ENCODE measurements at places on chromosomes 4 and X.

DNA sequence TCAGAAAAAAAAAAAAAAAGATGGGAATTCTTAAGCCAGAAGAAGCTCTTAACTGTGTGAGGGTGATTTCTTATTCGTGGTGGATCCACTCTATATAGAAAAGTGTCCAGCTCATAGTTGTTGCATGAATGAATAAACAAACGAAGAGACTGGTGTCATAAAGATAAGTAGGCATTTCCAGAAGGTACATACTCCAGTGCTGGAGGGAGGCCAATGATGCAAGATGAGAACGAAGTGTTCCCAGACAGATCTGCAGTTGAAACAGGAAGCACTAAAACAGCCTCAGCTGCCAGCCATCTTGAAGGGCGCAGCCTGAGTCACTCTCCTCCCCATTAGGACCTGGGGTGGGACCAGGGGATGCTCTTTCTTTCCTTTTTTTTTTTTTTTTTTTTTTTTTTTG is 47.4 kb upstream of the HOPX start:
- DNase-seq: no peak

DNA sequence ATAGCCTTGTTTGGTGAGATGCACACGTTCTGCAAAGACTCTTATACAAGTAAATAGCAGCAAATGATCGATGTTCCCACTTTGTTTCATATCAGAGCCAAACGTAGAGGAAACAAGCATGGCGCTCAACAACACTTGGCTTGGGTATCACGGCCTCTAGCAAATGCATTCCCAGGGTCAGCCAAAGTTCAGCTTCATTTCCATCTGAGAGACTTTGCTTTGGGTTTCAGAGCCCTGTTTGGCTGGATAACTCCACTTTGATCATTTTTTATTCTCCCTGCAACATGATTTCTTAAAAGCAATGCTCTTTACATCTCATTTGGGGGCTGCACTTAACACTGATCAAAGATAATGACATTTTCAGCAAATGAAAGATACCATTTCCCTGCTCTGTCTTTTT is 199.2 kb upstream of the FAM9B start:
- no peak for DNase-seq

DNA sequence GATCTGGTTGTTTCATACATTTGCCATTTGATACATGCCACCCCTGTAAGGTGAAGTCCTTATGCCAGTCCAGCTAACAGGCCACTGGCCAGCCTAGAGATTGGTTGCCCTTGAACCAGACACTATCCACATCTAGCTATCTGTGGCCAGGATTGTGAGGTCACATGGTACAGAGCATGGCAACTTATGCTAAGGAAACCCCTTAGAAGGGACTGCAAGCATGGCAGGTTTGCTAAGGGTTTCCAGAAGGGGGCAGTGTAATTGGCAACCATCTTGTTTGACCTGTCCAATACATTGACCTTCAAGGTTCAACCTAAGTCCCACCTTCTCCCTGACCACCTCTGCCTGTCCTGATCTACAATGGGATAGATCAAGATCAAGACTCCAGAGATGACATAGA is 47.5 kb downstream of the SMC1A start:
- DNase-seq: no peak

DNA sequence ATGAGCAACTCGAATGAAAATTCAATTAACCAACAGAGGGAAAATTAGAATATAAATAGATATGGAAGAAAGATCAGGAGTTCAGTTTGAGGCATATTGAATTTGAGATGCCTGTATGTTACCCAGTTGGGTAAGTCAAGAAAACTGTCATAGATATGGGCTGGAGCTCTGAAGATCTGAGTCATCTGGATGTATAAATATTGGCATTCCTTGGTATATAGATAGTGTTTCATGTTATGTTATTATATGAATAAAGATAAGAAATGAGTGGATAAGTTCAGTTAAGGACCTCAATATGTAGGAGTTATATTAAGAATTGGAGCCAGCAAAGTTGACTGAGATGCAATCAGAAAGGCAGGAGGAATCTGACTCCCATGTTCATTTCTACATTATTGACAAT is 543.6 kb upstream of the SMIM31 start:
- no peak for DNase-seq

GRCh38 chr4:109472343-109472761 is 38.7 kb downstream of the SEC24B start:
- DNase-seq: no peak

DNA sequence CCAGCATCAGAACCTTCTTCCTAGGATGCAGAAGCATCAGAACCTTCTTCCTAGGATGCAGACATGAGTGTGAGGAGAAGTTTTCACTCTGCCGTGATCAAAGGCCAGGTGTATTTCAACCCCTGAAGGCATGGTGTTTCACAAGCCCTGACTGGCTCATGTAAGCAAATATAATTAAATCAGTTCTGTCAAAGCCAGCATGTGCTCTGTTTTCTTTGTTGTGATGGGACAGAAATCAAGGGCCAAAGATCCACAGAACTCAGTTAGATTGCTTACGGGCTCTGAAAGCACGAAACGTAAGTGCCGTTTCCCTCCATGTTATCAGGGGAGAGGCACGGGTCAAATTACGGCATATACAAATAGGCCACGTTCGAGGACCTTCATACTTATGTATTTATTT is 32.0 kb upstream of the CLDN24 start:
- DNase-seq: no peak

DNA sequence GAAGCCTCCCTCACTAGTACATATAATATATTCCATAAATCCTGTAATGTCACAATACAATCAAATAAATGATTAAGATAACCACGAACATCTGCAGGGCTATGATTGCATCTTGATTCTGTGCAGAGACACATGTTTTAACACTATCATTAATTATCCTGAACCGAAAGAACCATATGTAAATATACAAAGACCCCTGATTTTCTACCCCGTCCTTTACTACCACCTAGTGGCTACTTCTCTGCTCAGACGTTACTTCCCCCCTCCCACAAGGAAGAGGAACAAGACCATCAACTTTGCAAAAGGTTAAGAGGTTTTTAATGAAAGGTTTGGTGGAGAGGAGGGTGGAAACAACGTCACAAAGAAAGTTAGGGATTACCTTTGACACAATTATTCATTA is 134.0 kb downstream of the COL4A6 start:
- no peak for DNase-seq

Measured in GM06990 (cell line).